Lower lobe of right lung (tissue), 2 donors: ENCODE measurements at places on chromosomes 3 and 15. TPM values are rescaled to one million over a fixed set of nuclear protein-coding genes. Genes with fewer than 3 reads are reported as not detected.

- DNase-seq = no peak
Observed at GRCh38 chr3:112894258-112894657, 47.6 kb upstream of the CD200R1L start.

DNA sequence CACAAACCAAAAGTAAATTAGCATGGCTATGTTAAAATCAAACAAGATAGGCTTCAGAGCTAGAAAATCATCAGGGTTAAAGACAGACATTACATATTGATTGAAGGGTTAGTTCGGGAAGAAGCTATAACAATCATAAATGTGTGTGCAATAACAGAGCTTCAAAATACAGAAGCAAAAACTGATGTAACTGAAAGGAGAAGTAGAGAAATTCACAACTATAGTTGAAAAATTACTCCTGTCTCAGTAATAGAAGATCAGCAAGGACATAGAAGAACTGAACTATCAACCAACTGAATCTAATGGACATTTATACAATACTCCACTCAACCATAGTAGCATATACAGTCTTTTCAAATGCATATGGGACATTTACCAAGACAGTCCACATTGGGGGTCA lies 59.4 kb downstream of the MCTP2 start:
- DNase-seq = no peak

GRCh38 chr3:152243301-152243711 lies 25.4 kb upstream of the MBNL1 start:
- DNase-seq = no peak

- DNase-seq = no peak
Observed at GRCh38 chr3:18740631-18741583, 315.8 kb upstream of the SATB1 start.

CSK gene
- total RNA-seq = 83.8 TPM

DNA sequence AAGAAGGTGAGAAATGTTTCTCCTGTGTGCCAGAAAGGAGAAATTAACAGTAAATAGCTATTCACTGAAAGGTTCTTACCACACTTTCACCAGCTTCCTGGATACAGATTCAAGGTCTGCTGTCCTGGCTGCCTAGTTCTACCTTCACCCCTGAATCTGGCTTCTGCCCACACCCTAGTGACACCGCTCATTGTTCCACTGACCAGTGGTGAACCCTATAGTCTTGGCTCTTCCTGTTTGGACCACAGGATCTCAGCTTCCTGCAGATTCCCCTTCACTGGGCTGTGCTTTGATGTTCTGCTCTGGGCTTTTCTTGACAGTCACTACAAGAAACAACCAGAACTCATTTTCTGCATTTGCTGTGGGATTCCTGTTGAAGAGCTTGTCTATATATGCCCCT lies 250.0 kb downstream of the XXYLT1 start:
- DNase-seq = no peak

DNA sequence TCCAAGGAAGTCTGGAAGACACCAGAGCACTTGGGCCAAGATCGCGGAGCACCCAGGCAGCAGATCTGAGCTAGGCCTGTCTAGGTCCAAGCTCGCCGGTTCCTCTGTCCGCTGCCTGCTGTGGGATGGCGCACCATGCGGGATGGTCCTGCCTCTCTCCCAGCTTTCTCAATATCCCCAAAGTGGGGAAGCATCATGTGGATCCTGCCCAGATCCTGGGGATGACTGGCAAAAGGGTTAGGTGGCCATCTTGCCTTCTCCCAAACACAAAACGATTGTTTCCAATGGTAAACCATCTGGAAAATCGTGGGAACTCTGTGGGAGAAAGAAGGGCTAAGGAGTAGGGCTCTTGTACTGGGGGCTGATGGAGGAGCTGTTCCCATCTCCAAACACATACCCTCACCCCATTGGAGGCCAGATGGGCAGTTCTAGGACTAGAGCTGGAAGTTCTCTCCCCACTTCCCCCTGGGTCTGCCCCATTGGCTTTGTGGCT lies 8.9 kb downstream of the PRKCD start:
- DNase-seq = no peak

GRCh38 chr15:23954931-23955330 lies 267.8 kb upstream of the NDN start:
- DNase-seq = no peak

- DNase-seq = no peak
Observed at GRCh38 chr3:98508582-98508981, 11.1 kb downstream of the OR5K2 start.

AVEN gene
- total RNA-seq = 8.9 TPM
